ENCODE measurements at places on chromosomes 1 and 21.
A peak's percentile ranks its signal among the peaks of the same experiment; 100 is the strongest.

- DNase-seq, result no peak
These were observed 68.1 kb upstream of the ANGPTL1 start for GRCh38 chr1:178938959-178939317.

DNA sequence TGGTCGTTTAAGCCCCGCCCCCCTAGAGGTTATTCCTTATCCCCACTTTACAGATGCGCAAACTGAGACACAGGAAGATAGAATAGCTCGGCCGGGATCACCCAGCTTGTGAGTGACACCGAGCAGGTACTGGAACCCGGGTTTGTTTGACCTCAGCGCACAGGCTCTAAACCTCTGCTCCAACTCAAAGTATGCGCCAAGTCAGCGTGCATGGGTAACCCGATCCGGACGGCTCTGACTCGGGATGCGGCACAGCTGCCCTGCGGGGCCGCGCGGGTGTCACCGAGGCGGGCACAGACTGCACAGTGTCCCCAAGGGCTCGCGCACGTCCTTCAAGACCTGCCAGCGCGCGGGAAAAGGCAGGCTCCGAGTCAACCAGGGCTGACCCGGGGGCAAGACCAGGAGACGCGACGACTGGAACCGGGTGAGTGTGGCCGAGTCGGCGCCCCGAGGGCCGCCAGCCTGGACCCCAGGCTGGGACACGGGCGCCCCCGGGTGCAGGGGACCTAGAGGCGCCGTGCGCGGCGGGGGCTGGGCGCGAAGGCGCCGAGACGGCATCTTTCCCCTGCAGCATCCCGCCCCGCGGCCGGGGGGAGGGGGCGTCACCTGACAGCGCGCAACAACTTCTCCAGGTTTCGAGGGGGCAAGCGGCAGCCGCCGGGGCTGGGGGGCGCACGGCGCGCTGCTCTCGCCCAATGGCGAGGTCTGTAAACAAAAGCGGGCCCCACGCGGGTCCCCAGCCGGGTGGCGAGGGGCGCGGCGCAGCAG lies 101.9 kb upstream of the SOD1 start:
- DNase-seq, result no peak

DNA sequence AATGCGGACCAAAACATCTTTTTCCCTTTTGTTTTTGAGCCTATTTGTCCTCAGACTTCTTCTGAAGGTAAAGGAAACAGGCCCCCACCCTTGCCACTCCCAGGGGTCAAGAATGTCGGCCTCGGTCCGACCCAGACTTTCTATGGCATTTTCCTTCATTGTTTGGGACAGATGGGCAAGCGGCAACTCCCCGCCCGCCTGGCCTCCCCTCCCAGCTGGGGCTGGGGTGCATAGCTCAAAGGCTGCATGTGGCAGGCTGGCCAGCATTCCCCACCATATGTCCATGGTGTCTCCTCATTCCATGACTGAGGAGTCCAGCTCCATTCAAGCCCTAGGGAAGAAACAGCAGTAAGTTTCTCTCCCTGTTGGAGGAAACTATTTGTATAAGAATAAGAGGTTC lies 29.4 kb upstream of the TSPEAR start:
- no peak for DNase-seq

GRCh38 chr1:53576381-53576801 lies 117.2 kb downstream of the DMRTB1 start:
- DNase-seq, result no peak

DNA sequence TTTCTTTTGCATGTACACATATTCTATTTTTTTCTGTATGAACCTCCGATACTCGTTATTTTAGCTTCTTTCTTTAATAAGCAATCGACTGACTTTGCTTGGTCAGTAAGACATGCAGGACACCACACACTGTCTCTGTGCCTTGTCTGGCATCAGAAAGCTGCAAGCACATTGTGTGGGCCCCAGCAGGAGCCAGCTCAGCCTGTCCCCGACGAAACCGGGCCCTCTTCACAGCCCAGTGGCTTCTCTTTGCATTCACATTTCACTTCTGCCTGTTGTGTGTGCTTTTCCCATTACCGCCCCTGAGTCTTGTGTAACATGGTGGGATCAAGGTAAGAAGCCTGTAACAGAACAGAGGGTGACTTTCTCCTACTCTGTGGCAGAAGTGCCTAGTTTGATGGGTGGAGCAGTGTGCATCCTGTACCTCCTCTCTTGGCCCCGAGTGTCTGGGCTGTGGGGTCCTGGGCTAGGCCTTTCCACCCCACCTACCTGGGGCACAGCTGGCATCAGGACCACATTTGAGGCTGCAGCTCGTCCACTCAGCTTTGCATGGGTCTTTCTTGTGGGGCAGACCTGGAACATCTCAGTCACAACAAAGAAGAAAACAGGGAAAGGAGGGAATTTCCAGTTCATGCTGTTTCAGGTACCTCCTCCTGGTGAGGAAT lies 118.9 kb upstream of the COL6A1 start:
- no peak for DNase-seq

DNA sequence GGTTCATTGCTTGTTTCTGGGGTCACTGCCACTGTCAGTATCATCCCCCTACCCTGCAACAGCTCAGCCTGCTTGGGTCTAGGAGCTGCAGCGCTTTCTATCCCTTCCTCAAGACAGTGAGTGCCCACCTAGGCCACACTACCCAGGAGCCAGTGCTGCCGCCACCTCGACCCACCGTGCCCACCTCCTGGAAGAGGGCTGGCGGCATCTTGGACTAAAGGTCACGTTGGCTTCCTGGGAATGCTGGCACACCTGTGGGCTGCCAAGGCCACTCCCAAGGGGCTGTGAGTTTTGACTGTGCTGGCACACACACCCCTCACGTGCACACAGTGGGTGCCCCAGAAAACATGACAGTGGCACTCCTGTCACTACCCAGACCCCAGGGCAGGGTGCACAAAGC lies 22.1 kb downstream of the CRYAA start:
- DNase-seq, result no peak

GRCh38 chr1:228979325-228979699 lies 244.0 kb downstream of the RHOU start:
- no peak for DNase-seq

DNA sequence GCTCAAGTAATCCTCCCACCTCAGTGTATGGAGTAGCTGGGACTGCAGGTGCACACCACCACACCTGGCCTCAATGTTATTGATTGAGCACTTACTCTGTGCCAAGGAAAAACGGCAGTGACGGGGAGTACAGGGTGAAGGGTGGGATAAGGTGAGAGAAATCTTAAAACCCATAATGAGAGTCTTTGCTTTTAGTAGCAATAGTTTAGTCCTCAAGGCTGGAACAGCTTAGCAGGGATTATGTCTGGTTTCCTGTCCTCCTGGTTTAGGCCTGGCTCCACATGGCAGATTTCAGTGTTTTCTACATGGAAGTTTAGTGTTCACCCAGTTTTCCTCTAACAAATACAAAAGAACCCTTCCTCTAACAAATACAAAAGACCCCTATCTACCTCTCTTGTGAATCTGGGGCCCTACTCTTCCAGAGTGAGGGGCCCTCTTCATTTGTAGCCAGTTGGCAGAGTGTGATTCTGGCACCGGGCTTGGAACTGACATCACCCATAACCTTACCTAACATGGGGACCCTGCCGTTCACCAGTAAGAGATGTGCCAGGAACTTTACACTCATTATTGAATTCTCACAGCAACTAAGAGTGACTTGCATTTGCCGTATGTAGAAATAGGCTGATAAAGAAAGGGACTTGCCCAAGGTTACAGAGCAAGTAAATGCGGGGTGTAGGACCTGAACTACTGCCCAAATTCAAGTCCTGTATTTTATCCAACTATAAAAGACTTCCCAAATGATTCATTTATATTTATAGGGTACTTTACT lies 6.9 kb downstream of the ZNF691 start:
- no peak for DNase-seq

DNA sequence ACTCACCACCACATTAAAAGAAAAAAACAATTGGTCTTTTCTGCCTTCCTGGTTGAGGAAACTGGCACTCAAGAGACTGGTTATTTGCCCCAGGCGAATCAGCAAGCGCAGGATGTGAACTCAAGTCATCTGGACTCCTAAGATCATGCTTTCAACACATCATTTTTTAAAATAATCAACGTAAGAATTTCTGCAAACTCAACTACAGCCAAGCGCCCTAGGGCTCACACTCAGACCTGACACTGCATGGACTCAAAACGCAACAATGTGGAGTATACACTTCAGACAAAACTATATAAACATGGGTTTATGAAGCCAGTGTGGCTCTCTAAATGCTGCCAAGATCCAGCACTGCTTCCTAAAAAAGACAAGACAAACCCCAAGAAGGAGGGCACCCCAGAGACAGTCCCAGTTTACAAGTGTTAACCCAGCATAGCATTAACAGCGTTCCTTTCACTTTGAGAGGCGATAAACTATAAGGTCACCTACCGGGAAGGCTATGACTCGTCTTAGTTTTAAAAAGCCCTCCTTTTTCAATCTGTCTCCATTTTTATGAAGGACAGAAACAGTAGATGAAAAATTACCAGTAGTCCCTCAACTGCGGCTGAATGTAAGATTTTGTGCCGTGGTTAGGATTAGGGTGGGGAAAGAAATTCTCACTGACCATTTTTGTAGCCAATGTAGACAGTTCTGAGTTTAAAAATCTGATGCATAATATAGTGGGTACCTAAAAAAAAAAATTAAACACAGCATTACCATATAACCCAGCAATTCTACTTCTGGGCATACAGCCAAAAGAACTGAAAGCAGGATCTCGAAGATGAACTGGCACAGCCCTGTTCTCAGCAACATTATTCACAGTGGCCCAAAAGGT lies 54.8 kb downstream of the SIPA1L2 start:
- DNase-seq, result peak; percentile 15

DNA sequence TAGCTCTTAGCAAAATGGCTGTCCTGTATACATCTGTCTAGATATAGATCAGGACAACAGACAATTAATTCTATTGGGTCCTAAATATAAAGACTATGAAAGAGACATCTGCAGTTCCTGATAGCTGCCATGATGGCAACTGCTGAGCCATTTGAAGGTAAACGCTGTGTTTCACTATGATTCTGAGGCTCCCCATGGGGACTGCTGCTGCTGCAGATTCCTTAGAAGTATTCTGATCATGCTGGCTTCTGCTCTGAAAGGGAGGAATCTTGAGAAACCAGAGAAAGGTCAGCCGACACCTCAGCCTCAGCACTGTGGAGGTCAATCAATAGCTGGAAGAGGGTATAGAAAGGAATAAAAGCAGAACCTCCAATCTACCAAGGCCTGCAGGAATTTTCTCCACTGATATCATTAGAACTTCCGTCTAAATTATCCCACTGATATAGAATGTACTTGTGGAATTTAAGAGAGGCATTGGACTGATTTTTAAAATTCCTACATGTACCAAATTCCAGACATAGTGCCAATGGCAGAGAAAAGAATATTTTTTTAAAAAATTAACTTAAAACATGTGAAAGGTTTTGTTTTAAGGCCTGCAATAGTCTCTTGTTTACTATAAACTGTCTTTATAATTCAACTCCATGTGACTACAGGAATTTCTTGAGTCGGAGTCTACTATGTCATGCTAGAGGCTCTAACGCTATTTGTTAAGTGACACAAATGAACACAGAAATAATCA lies 53.2 kb downstream of the DDAH1 start:
- DNase-seq, result no peak

GRCh38 chr1:100683448-100684349 lies 35.8 kb upstream of the VCAM1 start:
- no peak for DNase-seq

DNA sequence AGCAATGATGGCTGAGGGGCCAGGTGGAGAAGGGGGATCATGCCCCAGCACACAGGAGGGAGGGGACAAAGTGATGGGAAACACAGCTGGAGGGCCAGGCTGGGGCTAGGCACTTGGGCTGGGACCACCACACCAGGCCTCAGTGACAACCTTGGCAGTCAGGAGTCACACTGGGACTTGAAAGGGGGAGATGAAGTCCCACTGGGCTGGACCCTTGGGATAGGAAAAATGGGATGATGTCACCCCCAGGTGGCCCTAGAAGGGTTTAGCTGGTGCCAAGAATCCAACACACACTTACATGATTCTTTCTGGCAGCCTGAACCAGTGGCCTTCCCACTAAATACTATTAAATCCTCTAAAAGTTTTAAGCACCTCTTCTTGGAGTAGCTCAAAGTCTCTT lies 17.1 kb downstream of the ZBTB17 start:
- DNase-seq, result no peak

- DNase-seq, result peak; percentile 8
These were observed 794 bp downstream of the NID1 start for GRCh38 chr1:236063919-236064673.

- DNase-seq, result no peak
These were observed 74.9 kb upstream of the F3 start for GRCh38 chr1:94616506-94616905.

GRCh38 chr1:10339815-10340214 lies 59.0 kb upstream of the PGD start:
- peak; percentile 88 for DNase-seq

DNA sequence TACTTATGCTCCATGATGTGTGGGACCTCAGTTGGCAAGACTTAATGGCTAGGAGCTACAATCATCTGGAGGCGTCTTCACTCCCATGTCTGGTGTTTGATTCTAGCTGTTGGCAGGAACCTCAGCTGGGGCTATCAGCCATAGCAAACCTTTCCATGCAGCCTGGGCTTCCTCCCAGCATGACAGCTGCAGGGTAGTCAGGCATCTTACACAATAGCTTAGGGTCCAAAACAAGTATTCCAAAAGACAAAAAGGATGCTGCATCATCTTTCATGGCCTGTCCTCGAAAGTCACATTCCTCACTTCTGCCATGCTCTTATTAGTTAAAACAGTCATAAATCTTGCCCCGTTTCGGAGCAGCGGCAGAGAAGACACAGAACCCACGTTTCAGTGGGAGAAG lies 90.9 kb downstream of the LRRC8C start:
- DNase-seq, result no peak

GRCh38 chr1:59422921-59423575 lies 126.2 kb downstream of the FGGY start:
- no peak for DNase-seq

DNA sequence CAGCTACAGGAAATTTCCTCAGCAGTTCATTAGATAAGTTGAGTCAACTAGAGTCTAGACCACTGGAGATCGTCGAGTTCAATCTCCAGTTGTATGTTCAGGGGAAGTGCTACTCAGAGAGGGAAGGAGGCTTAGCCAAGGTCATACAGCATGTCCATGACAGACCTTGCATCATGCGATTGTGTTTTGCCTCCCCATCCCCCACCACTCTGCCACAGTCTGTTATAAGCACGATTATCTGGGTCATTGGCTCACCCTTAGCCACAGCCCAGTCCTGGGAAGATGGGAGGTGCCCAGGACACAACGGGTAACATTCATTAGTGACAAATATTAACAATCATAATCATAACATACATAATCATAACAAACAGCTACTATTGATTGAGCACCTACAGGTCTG lies 18.9 kb upstream of the GRIK3 start:
- no peak for DNase-seq

GRCh38 chr1:82704966-82705365 lies 904.2 kb downstream of the ADGRL2 start:
- DNase-seq, result no peak

DNA sequence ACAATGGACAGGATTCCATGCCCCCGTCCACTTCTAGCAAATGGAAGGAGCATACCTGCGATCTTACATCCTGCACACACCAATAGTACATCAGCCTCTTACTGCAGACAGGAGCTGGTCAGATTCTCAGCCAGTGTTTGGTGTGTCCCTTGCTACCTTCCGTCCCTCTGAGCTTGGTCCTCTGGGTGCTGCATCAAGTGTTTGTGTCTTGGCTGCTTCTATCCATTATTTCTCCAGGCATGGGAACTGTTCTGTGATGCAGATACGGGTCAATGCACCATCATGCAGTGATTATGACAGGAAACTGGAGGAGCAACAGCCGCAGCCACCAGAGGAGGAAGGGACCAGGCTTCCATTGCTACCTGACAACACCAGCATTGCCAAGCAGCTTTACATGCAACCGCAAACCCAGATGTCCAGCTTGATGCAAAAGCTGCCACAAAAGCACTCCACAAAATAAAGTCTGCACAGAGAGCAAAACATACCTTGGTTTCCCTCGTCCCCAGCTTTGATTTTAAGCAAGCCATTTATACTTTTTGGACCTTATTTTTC lies 21.9 kb upstream of the OVAAL start:
- peak; percentile 53 for DNase-seq
